ENCODE measurements at places on chromosomes 4 and X. TPM values are rescaled to one million over a fixed set of nuclear protein-coding genes. Genes with fewer than 3 reads are reported as not detected.

Gene MGARP
- 0.19 TPM for polyA plus RNA-seq

Gene SORCS2
- polyA plus RNA-seq, result not detected

Gene NUDT11
- 0.20 TPM for polyA plus RNA-seq

Gene F8A3
- 2.5 TPM for polyA plus RNA-seq

Gene GAGE12F
- not detected for polyA plus RNA-seq

Gene MTMR8
- polyA plus RNA-seq, result 1.7 TPM

Gene TMSB4X
- 19,114 TPM for polyA plus RNA-seq

Gene LANCL3
- polyA plus RNA-seq, result 0.19 TPM

Gene REPS2
- polyA plus RNA-seq, result 1.3 TPM

Gene TTC29
- not detected for polyA plus RNA-seq

Gene CDX4
- polyA plus RNA-seq, result not detected

Gene MAGEC2
- not detected for polyA plus RNA-seq

Gene MAGEA4
- not detected for polyA plus RNA-seq

Gene TAF7L
- not detected for polyA plus RNA-seq

Gene FGFR3
- 0.45 TPM for polyA plus RNA-seq

Gene SASH3
- polyA plus RNA-seq, result 203 TPM

Gene RTL9
- polyA plus RNA-seq, result not detected

Gene ATP1B4
- polyA plus RNA-seq, result not detected

Gene PRRG1
- not detected for polyA plus RNA-seq

Gene HTRA3
- not detected for polyA plus RNA-seq

Gene ADRA2C
- polyA plus RNA-seq, result not detected

Gene GRIPAP1
- 22.5 TPM for polyA plus RNA-seq

Gene LEF1
- 14.5 TPM for polyA plus RNA-seq

Gene P2RY8
- polyA plus RNA-seq, result 206 TPM

Gene GYG2
- not detected for polyA plus RNA-seq

Gene TEX11
- polyA plus RNA-seq, result not detected

Gene PLAC1
- polyA plus RNA-seq, result not detected

Gene SCML2
- 0.69 TPM for polyA plus RNA-seq

Gene CSN1S1
- polyA plus RNA-seq, result not detected

Gene ACSL4
- 11.8 TPM for polyA plus RNA-seq

Gene MAP9
- 7.4 TPM for polyA plus RNA-seq

Gene PPARGC1A
- not detected for polyA plus RNA-seq

Gene BMP3
- 0.05 TPM for polyA plus RNA-seq

Gene NKX6-1
- polyA plus RNA-seq, result not detected

Gene GABRA4
- polyA plus RNA-seq, result not detected

Gene PDE6B
- 16.6 TPM for polyA plus RNA-seq

Gene TLR1
- 33.2 TPM for polyA plus RNA-seq

Gene GAGE1
- polyA plus RNA-seq, result not detected

Gene TMEM31
- not detected for polyA plus RNA-seq

Gene SORBS2
- polyA plus RNA-seq, result not detected

Gene CT45A6
- polyA plus RNA-seq, result not detected

Gene ZFYVE28
- polyA plus RNA-seq, result 1.0 TPM

Gene FANCB
- 4.3 TPM for polyA plus RNA-seq

Measured in IgD-negative memory B cell (primary cell).